ENCODE measurements at places on chromosomes 5 and 9.

GRCh38 chr5:134580001-134580460 lies 52.6 kb downstream of the SAR1B start:
- DNase-seq, result no peak

GRCh38 chr5:73506459-73506955 lies 8.3 kb downstream of the BTF3 start:
- no peak for DNase-seq

GRCh38 chr5:167916706-167917105 lies 374.7 kb upstream of the WWC1 start:
- DNase-seq, result peak; percentile 75

DNA sequence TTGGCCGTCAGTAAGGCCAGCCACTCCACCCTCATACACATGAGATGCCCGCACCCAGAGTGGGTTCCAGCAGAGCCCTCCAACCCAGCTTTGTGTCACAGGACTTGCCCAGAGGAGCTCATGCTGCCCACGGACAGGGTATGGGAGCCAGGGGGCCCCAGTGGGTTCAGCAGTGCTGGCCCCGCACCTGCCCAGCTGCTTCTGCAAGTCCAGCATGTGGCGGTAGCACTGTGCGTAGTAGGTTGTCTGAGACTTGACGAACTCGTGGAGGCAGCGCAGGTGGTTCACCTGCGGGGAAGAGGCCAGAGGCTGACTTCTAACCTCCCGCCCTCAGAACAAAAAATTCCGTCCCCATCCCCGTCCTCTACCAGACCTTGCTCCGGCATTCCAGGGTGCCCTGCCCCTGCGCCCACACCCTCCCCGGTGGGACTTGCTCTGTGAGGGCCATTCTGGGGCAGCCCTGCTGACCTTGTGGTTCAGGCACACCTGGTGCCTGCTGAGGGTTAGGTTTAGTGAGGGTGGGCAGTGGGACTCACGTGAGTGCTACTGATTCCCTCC lies 18.5 kb downstream of the SH3GLB2 start:
- no peak for DNase-seq

DNA sequence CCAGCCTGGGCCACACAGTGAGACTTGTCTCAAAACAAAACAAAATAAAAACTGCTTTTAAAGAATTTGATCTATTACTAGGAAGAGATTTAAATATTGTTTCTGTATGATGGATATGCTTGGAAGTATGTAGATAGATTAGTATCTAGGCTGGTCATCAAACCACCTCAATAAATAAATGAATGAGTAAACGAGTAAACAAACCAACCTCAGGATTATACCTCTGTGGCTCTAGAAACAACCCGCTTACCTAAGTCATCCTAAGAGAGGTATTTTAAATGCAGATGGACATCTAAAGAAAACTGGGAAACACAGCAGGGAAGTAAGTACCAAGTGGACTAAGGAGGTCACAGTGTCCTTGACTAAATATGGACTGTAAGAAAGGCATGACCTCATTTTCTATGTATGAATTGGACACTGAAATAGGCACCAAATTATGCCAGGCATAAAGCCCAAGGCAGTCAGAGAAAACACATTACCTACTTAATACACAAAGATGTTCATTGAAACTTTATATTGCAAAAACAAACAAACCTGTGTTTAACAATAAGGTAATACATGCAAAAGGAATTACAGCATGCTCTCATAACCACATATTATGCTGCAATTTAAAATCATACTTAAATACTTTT lies 7.3 kb downstream of the ANKH start:
- DNase-seq, result no peak

- peak; percentile 78 for DNase-seq
Measured at GRCh38 chr9:112059145-112059965, 115.7 kb downstream of the SUSD1 start.

Measured in fibroblast of skin of scalp (primary cell).